ENCODE measurements at places on chromosomes 5 and 9.

DNA sequence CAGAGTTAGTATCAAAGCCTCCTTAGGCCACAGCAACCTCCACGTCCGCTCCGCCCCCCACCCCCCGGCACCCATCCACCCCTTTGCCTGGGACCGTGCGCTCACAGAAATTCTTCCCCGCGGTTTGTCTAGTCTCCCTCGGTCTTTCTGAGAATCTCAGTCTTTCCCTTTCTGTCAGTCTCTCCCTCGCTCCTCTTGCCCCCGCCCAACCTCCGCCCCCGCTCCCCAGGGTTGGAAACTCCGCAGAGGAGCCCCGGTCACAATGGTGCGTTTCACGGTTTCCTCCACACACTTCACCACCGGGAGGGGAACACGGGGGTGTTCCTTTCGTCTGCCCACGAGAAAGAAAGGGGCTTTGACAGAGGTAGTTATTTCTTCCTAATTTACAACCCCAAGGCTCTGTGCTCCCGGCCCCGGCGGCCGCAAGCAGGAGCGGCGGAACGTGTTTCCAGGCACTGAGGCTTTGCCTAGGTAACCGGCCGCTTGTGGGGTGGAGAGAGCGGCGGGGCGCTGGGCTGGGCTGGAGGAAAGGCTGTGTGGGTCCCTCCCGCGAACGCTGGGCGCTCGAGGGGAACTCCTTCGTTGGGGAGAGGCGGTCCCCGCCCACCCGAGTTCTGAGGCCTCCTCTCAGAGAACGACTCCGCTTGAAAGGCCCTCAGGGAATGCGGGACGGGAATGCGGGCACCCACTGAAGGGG, 2.1 kb downstream of the NR4A3 start:
- DNase-seq = peak; percentile 60

DNA sequence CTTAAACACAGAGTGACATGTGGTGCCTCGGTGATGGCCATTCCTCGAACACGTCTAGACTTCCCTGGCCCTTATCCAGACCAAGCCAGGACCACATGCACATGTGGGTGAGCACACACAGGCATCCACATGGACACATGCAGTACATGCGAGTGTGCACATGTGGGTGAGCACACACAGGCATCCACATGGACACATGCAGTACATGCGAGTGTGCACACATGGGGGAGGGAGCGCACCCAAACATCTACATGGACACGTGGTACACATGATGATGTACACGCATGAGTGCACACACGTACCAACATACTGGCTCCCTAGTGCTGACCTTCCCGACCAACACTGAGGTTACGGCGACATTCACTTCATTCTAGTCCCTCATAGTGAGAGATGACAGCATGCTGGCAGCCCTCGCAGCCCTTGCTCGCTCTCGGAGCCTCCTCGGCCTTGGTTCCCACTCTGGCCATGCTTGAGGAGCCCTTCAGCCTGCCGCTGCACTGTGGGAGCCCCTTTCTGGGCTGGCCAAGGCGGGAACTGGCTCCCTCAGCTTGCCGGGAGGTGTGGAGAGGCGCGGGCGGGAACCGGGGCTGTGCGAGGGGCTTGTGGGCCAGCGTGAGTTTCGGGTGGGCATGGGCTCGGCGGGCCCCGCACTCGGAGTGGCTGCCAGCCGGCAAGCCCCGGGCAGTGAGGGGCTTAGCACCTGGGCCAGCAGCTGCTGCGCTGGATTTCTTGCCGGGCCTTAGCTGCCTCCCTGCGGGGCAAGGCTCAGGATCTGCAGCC, 186.8 kb downstream of the HSPA4 start:
- no peak for DNase-seq

DNA sequence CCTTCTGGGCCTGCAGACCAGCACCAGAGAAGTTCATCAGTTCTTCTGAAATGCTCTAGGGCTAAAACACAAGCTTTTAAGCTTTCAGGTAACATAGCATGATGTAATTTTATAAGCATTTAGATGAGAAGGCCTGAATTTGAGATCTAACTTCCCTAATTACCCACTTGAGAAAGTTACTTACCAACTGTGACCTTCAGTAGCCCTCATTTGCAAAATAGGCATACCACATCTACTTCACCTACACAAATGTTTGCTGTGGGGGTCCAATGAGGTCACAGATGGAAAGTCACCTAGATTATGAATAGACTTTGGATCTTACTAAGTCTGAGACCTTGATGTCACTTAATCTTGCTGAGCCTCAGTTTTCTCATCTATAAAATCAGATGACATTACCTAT, 36.5 kb downstream of the FBXO10 start:
- DNase-seq = no peak

DNA sequence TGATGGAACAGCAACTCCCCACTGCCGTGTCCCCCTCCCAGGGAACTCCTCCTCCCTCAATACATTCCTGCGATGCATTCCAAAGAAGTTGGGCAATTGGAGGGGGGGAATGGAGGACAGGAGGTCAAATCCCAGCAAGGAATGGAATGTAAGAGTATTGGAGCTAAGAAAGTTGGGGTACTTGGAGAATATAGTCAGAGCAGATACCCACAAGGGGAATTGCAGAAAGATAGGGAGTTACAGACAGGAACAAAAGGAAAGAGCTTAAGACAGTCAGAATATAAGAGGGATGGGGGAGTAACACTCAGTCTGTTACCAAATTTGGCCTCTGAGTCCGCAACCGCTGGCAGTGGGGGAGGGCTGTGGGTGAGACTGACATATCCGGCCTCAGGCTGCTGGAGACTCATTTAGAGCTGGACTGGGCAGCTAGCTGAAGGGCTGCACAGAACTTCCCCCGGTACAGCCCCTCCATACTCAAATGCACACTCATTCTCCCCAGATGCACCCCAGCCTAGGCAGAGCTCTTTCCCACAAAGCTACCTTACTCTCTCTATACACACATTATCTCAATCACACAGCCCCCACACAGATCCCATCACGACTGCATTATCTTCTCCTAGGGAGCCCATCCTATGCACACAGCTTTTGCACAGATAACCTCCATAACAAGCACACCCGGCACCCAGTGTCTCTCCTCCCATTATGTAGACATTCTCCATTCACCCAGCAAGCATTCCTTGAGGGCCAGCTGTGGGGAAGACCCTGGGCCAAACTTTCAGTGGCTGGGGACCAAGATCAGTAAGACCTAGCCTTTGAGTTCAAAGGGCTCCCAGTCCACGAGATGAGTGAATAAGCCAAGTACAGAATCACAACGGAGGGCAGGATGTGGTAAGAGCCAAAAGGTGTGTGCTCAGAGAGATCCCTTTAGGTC, 3.7 kb downstream of the TLN1 start:
- DNase-seq = peak; percentile 86

DNA sequence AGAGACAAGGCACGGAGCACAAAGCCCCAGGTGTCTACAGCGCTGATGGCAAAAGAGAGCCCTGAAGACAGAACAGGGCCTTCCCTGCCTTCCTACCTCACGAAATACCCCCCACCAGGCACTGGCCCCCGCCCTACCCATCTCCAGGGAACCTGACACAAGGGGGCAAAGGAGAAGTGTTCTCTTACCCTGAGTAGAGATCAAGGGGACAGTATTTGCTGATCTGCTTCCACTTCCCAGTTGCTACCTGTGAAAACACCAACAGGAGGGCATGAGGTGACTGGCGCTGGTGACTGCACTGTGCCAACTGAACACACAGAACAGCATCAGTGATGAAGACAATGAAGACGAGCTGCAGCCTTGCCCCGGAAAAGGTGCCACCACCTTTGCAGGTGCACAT, 27.4 kb downstream of the IPPK start:
- DNase-seq = no peak

- DNase-seq = peak; percentile 98
Observed at GRCh38 chr5:10485142-10485795, 43.6 kb downstream of the ROPN1L start.

- DNase-seq = no peak
Observed at GRCh38 chr9:2524601-2525000, 97.0 kb upstream of the VLDLR start.

GRCh38 chr9:115090486-115090885, 27.5 kb downstream of the TNC start:
- DNase-seq = no peak

GRCh38 chr5:104429911-104430310, 867.3 kb upstream of the NUDT12 start:
- DNase-seq = no peak

DNA sequence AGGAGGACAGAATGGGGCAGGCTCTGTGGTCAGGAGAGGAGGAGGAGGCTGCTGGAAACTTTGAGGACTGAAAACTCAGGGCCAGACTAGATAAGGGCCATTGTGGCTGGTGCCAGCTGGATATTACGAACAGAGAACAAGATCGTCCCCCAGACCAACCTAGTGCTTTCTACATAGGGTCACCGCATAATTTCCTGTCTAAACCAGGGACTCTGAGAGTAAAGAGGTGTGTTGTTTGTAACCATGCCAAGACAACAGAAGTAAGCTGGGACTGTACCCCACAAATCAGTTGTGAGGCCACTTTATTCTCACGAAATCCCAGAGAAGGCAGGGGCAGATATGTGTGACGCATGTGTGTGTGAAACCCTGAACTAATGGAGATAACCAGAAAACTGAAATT, 20.3 kb upstream of the GFPT2 start:
- DNase-seq = no peak

GRCh38 chr5:140424135-140424534, 22.5 kb downstream of the ANKHD1 start:
- DNase-seq = no peak

GRCh38 chr5:58037899-58038298, 422.0 kb downstream of the PLK2 start:
- no peak for DNase-seq

- peak; percentile 60 for DNase-seq
Observed at GRCh38 chr9:4666042-4666699, at the start of gene SPATA6L. Gene SPATA6L (minus strand): TSS chr9:4666480. CDS start chr9:4666250, 230 bp downstream.

DNA sequence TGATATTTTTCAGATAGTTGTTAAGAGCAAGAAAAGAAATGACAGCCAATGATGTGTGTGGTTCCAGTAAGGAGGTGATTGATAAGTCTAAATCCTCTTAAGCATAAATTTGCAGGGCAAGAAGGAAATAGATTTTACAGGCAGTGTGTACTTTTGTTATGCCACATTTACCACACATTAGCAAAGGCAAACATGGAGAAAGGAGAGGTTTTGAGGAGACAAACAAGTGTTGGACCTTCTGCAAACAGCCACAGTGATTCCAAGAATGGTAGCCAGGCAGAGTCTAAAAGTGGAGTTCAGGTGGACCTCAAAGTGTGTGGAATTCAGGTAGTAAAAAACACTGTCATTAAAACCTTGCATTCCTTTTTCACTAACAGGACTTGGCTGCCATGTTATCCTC, 295.9 kb upstream of the ITGA1 start:
- DNase-seq = no peak

GRCh38 chr9:114723931-114724330, 41.9 kb upstream of the TEX48 start:
- DNase-seq = peak; percentile 70

DNA sequence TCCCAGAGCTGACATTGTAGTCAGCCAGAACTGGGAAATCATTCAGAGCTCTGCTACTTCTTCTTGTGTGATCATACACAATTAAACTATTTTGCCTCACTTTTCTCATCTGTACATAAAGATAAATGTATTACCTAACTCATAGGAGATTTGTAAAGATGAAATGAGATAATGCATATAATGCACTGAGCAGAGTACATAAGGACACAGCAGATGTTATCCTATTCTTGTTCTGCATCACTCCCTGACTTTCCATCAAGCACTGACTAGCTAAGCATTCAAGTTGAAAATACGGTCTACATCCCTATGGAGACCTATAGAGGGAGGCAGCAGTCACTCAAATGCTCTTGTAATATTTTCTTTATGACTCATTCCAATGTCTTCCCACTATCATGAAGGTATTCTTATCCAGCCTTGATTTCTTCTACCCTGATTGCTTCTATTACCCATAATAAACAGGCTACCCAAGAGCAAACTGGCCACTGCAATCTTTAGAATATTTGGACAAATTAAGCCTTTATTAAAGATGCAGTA, 16.3 kb upstream of the PRR16 start:
- DNase-seq = no peak

- no peak for DNase-seq
Observed at GRCh38 chr5:101796427-101796826, 499.7 kb downstream of the SLCO4C1 start.

GRCh38 chr9:123883634-123884033, 46.3 kb downstream of the DENND1A start:
- DNase-seq = peak; percentile 3

DNA sequence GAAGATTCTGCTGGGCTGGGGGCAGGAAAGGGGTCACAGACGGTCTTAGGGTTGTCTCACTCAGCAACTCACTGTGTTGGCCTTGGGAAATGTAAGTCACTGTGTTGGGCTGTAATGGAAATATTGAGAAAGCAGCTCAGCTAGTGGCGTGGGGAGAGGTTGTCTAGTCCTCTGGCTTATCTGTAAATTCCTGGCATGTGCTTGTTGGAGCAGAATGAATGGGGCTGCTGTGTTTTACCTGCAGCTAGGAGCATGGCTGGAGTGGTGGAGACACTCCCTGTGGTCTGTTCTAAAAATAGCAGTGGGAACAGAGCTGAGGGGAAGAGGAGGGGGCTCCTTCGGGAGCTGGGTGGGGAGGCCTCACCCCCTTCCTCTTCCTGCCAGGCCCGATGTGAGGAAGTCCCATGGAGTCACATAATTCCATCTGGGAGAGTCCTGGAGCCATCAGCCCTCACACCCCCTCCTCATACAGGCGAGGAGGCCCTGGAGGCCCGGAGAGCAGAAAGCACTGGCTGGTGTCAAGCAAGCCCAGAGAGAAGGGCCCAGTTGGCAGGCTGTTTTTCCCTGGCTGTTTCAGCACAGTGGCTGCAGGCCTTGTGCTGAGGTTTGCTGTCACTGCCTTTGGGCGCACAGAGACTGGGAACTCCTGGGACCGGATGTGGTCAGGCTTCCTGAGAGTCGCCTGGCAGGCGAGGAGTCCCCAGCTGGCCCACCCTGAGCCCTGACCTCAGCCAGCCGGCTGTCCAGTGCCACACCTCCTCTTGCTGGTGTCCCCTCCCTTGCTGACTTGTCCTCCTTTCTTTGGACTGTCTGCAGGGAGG, 84.9 kb downstream of the RGS3 start:
- DNase-seq = peak; percentile 69

DNA sequence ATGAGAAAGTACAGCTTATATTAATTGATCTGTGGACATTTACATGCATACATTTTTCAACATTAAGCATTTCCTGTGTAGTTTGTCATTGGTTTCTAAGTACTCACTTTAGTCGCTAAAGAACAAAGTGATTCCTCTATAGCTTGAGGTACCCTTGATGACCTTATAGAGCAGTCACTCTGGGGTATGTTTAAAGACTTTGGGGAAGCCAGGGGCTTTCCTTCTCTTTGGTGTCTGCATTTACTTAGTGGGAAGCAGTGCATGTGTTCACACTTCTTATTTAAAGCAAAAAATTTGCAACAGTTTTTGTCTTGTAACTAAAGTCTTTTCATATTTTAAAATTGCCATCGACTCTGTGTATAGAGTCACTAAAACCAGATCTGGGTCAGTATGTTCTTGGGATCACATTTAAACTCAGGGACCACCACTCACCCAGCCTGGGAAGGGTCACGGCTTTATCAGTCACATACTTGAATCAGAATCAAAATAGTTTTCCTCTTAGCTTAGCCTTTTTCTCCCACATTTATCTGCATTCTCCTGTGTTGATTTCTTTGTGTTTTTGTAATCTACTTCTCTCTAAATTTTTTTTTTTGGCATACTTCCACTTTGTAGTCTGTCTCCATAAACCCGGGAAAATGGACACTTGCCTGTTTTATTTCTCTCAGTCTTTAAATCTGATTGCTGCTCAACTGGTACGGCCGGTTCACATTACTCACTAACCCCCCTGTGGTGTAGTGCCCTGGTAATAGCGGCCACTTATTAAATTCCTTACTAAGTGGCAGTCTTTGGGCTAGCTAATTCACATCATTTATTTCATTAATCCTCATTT, 143.9 kb upstream of the FBN2 start:
- DNase-seq = no peak

Measured in hepatic stellate cell (primary cell).